ENCODE measurements at places on chromosomes 13 and 19.

DNA sequence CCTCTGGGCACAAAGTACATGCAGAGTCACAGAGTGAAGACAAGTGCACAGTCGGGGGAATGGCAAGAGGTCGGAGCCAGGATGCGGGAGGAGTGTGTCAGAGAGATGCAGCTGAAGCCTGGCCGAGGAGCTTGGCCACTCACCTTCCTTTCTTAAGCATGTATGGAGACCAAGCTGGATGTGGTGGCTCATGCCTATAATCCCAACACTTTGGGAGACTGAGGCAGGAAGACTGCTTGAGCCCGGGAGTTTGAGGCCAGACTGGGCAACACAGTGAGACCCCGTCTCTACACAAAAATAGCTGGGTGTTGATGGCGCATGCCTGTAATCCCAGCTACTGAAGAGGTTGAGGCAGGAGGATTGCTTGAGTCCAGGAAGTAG, 67.0 kb downstream of the LATS2 start:
- DNase-seq = no peak

- DNase-seq = peak; percentile 88
These were observed 51.1 kb upstream of the ZNRF4 start for GRCh38 chr19:5403968-5404640.

DNA sequence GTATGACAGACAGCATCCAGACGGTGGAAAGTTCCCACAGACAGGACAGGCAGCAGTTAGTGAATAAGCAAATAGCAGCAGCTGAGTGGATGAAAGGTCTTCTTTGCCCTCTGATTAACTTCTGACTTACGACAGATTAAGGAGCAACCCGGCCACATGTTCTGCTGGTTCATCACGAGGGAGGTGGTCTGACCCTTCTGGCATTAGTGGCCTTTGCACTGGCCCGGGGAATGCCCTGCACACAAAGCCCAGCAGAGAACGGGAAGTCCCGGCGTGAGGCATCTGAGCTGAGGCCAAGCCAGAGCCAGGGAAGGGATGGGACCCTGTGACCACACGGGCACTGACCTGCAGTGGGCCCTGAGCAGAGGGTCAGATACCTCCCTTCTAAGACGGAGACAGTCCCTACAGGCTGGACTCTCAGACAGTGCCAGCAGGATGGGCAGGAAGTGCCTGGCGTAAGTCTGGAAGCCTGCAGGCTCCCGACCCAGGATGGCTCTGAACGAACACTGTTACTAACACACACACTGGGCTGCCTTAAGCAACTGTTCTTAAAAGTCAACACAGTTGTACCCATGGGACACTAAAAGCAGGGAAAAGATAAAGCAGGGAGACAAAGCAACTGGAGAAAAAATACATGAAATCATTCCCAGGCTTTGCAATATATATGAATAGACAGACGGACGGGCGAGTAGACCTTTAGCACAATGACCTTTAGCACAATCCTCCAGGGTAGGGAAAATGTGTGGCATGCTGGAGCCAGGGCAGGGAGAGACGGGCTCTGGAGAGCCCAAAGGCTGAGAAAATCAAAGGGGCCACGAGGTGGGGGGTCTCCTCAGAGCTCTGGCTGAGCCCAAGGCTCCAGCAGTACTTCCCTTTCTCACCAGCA, 6.3 kb downstream of the C19orf12 start:
- no peak for DNase-seq

- no peak for DNase-seq
These were observed 10.4 kb downstream of the CTU1 start for GRCh38 chr19:51097796-51098195.

DNA sequence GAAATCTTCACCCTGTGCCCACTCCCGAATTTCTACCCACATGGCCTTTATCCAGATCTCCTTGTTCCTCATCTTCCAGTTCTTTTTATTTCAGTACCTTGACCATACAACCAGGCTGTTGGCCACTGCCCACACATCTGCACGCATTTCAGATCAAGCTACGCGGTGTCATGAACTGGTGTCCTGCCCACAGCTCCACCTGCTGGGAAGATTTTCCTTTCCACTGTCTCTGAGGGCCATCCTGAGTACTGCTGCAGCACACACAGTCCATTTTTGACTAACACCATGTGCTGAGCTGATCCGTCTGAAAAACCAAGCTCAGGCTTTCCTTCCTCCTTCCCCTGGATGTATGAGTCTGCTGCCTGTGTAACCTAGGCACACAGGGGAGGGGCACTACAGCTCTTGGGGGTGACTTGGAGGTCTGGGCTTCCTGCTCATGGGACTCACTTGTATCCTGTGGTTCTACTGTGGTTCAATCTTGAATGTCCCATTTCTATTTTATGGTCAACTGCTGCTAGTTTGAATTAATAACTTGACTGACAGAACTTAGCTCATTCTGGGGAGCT, 71.9 kb downstream of the WASF3 start:
- peak; percentile 71 for DNase-seq

GRCh38 chr13:27833206-27833605, 40.9 kb downstream of the GSX1 start:
- DNase-seq = no peak

DNA sequence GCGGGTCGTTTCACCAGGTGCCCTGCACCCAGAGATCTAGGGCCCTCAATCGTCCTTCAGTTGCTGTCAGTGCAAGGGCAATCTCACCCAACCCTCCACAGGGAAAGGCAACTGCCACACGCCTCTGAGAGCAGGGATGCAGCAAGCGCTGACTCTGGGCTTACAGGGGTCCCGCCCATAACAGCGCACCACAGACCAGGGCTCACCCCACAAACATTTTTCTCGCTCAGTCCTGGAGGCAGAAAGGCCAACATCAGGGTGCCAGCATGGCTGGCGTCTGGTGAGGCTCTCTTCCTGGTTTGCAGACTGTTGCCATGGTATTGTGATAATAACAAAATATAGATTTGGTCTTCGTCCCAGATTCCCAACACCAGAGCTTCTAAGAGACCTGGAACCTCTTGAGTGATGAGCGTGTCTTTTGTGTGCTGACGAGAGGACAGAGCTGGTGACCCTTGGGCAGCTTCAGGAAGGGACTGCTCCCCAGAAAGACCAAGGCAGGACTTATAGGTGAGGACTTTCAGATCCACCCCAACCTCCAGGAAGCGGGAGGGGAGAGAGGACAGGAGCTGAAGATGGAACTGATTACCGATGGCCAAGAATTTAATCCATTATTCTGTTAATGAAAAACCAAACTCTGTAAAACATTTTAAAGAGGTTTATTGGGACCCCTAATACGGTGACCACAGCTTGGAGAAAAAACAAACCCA, 51.3 kb downstream of the C13orf46 start:
- no peak for DNase-seq

- no peak for DNase-seq
These were observed 20.1 kb downstream of the SLC25A15 start for GRCh38 chr13:40809471-40809870.

- DNase-seq = no peak
These were observed 93.5 kb upstream of the MRI1 start for GRCh38 chr19:13670846-13671245.

DNA sequence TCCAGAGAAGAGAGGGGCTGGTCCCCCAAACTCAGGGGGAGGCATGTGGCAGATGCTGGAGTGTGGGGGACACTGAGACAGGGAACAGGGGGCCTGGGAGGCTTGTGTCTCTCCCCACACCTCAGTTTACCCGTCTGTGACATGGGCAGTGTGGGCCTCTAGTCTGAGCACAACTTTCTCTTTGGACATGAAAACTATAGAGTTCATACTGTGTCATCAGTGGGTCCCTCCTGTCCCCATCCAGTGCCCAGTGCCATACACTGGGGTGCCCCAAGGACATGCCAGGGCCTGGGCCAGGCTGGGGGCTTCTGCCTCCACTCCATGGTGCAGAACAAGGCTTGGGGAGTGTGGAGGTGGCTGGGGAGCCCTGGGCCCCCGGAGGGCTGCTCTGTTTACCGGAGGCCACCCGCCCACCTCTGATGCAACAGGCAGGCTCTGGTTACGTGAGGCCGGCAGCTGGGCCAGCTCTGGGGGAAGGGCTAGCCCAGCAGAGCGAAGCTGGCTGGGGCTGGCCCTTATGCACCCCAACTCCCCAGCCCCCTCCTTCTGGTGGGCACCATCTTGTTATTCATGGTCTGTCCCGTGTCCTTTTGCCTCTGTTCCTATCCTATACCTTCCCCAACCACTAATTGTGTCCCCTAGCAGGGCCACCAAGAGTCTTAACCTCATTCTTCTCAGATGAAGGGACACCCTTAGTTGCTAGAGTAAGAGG, 1.9 kb upstream of the MEF2B start:
- no peak for DNase-seq

GRCh38 chr13:43273362-43273761, 250.0 kb downstream of the DNAJC15 start:
- DNase-seq = no peak

DNA sequence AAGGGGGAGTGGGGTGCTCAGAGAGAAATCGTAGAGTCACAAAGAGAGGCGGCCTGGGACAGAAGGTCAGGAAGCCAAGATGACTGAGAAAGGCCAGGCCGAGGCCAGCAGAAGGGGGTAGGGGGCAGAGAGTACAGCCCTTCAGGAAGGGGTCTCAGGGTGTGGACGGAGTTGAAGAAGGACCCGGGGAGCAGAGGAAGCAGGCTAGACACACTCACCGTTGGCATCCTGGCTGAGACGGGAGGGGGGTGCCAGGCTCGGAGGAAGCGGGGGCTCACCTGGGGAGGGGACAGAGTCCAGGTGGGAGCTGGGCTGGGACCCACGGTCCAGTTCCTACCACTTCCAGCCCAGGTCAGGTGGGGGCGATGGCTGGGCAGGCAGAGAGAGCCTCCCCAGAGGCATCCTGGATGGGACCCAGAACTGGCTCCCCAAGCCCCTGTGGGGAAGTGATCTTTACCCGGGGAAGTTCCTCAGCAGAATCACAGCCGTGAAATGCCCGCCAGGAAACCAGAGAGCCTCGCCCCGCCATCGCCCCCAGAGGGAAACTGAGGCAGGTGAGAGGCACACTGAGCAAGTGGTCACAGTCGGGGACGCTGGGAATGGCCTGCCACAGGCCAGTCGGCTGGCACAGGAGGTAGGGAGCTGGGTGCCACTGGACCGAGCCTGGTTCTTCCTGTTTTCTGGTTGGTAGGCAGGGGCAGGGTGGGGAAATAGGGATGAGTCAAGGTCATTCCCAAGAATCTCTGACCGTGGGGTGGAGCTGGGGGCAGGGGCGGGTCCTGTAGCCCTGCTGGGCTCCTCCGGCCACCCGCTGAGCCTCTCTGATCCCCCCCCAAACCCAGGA, 1.4 kb downstream of the MATK start:
- DNase-seq = no peak

- peak; percentile 8 for DNase-seq
These were observed 1.3 kb downstream of the DHDH start for GRCh38 chr19:48934837-48935236.

- DNase-seq = no peak
These were observed 19.9 kb upstream of the ARHGEF7 start for GRCh38 chr13:111095031-111095840.

GRCh38 chr13:110344320-110344719, 37.2 kb downstream of the COL4A2 start:
- DNase-seq = no peak

All from common myeloid progenitor, CD34-positive (primary cell).